ENCODE measurements at places on chromosomes 5 and 9.

DNA sequence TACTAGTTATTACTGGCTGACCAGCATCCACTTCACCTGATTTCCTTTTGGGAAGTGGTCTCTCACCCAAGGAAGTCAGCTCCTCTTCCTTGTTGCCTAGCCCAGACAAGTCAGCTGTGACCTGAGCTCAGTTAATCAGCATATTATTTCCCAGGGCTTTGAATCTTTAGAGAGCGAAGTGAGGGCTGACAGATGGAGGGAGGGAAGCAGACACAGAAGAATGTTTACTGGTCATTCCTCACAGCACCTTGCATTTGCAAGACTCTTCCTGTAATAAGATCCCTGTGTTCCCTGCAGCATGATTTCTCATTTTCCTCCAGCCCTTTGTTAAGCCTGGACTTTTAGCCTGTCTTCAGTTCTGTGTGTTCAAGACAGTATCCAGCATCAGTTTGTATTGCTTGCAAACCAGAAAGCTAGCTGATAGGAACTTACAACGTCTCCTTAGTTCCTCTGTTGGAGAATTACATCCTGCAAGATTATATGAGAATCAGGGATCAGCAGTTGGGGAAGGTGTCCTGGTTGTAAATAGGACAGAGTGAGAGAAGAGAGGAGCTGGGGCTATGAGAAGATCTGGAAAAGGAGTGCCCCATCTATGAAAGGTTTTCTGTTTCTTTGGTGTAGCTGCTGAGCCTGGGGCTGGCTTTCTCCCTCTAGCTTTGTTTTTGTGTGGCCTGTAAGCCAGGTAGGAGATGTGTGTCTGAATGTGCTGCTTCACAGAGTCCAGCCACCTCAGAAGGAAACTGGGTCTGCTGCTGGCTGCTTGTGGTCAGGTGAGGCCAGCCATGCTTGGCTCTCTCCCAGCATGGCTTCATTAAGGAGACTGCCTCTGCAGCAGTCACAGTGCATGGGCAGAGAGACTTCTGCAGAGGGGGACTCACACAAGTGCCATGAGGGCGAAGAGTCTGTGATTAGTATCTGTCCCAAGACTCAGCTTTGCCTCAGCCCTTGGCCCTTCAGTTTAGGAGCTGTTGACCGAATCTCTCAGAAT is 50.3 kb downstream of the MAN2A1 start:
- DNase-seq, result no peak

DNA sequence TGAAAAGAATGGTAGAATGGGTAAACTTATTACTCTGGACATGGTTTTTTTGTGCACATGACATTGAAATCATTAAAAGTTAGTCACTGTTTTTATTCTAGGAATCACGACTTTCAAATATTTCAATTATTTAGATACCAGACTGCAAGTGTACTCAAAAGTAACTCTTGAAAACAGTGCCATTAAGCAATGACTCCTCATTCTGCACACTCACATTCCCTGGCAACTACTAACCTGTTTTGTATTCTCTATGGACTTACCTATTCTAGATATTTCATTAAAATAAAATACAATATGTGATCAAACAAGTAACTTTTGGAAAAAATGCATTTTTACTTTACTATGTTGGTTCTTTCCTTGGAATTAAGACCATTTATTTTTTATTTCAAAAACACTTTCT is 607.0 kb downstream of the PDE4D start:
- no peak for DNase-seq

DNA sequence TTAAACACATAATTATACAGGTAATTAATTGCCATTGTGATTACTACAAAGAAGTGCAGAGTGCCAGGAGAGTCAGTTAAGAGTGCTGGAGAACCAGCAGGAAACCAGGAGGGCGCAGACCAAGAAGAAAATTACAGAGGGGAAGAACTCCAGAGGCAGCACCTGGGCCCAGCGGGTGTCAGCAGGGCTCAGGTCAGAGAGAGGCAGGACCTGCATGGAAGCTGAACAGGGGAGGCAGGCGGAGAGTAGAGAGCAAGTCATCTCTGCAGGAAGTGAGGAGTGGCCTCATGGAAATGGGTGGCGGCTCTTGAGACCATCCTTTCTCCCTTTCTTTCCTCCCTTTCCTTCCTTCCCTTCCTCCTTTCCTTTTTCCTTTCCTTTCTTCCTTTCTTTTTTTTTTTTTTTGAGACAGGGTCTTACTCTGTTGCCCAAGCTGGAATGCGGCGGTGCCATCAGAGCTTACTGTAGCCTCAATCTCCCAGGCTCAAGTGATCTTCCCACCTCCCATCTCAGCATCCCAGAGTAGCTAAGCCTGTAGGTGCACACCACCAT is 4.0 kb upstream of the ZBTB34 start:
- no peak for DNase-seq

DNA sequence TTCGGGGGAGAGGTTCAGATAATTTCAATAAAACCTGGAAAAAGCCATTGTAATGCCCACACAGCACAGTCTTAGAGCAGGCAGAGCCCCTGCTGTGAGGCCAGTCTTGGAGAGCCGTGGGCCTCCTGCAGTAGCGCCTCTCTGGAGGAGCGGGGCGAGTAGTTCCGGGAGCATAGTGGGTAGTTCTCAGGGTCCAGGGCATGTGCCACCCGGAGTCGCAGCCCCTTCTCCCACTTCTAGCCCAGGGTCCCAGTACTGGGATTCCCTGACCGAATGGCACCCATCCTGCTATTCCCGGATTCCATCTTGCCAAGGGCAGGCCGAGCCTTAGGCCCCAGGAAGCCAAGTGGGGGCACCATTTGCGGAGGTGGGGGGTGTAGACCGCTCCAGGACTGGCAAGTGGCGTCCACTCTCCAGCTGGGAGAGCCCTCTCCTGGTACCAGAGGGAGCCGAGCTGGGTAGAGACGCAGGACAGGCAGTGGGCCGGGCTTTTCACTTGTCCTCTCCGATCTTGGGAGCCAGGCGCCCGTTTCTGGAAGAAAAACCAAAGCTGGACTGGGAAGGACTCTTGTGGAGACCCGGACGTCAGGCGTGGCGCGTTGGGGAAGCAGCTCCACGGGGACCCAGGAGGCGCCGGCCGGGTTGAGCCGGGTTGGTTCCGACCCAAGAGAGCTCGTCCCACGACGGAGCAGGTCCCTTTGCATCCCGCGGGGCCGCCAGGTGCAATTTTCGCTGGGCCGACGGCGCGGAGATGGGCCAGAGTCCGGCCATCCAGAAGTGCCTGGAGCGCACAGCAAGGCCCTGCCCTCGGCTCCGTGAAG is 12.1 kb downstream of the PROP1 start:
- DNase-seq, result no peak

DNA sequence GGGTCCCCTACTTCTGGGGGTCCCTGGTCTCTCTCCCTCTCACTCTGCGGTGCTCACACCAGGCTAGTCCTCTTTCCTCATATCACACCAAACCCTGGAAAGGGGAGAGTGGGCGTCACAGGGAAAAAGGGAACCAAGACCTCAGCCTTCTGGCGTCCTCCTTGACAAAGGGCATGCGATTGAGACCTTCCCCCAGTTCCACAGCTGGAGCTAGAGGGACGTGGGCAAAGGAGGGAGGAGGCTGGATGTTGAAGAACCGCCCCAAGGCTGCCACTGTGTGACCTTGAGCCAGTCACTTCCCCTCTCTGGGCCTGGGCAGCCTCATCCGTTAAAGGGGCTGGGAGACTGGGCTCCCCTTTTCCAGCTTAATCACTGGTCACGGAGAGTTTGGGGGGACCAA is 18.5 kb upstream of the TOR2A start:
- no peak for DNase-seq

DNA sequence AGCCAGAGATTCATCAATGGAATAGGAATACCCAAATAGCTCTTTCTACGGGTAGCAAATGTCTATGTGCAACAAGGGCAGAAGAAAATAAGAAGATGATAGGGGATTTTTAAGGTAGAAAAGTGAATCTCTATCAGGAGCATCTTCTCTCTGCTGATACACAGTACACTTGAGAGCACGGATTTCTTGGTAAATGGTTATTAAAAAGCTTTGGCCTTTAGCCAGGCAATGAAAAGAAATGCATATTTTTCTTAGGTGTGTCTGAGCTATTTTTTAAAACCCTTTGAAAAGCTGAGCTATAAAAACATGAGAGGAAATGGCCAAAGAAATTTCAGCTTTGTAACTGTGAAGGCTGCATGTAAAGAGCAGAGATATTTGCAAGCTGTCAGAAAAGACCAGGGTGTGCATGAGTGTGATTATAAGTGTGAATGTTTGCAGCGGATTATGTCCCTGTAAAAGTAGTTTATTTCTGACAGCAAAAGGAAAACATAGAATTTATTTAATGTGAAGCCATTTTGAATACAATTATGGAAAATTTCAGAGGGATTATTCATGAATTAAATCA is 487.1 kb upstream of the PIK3R1 start:
- DNase-seq, result no peak

- no peak for DNase-seq
Measured at GRCh38 chr5:24235946-24236345, 408.8 kb downstream of the CDH10 start.

All from ascending aorta (tissue), 2 donors.